Osteocyte (in vitro differentiated cells): ENCODE measurements at places on chromosomes 12 and 14. TPM values are rescaled to one million over a fixed set of nuclear protein-coding genes. Genes with fewer than 3 reads are reported as not detected.

DNA sequence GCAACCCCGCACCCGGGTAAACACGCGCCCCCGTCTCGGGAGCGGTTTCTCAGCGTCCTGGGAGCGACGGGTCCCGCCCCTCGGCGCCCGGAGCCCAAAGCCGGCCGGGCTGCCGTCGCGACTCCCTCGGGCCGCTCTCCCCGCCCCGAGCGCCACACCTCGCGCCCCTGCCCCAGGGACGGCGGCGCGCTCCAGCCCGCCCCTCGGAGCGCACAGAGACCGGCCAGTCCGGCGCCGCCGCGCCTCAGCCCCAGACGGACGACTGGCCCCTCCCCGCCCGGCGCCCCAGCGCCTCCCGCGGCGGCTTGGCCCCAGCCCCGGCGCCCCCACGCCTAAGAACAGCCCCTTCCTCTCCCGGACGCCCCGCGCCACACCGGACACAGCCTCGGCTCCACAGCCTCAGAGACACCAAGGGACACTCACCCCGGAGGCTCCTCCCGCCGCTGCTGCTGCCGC lies 411 bp downstream of the BTBD7 start:
- no peaks in the 10 kb centered on the region for H3K36me3 ChIP-seq
- H3K27ac ChIP-seq = peak overlapping the region; percentile 91
- peak overlapping the region; percentile 93 for H3K4me3 ChIP-seq
- H3K27me3 ChIP-seq = no peaks in the 10 kb centered on the region
- peak; percentile 85 for DNase-seq

DNA sequence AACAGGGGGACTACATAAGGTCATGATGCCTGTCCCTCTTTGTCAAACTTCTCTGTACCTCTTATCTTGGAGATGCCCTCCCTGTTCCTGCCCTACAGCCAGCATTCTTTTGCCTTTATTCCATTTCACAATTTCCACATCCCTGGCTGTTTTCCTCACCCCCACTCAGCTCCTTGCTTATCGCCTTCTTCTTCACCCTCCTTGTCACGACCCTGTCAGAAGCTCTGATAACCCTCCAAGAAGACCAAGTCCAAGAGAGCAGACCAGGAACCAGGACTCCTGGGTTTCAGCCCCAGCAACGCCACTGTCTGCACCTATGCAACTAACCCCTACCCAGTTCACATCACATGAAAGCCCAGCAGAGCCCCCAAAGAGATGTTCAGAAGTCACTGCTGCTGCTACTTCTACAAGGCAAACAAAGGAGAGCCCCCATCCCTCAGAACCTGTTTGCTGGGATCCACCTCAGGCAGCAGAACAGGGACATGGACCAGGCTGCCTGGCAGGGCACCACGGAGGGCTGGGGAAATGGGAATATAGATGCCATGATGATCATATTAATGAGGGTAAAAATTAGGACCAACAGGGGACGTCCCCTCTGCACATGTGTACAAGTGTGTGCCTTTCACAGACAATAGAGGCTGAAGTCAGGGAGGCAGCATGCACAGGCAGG lies 92.8 kb downstream of the SINHCAF start:
- H3K27me3 ChIP-seq = peaks cover 52% of the 10 kb centered on the region
- H3K4me1 ChIP-seq = peaks cover 5% of the 10 kb centered on the region
- H3K27ac ChIP-seq = no peak overlapping the region
- DNase-seq = peak; percentile 67
- no peaks in the 10 kb centered on the region for H3K36me3 ChIP-seq

DNA sequence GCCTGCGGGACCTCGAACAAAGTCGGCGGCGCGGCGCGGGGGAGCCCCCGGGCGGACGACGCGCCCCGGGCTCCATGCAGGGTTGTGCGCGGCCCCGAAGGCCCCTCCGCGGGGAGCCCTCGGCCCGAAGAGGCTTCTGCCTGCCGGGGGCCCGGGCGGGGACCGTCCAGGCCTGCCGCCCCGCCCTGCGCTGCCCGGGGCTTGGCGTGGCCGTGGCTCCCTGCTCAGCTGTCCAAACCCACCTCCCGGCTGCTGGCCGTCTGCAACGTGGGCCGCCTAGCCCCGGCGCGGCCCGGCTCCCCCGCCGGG lies 670 bp downstream of the DYRK2 start:
- no peak overlapping the region for H3K27ac ChIP-seq
- DNase-seq = no peak
- no peak overlapping the region for H3K4me3 ChIP-seq

DNA sequence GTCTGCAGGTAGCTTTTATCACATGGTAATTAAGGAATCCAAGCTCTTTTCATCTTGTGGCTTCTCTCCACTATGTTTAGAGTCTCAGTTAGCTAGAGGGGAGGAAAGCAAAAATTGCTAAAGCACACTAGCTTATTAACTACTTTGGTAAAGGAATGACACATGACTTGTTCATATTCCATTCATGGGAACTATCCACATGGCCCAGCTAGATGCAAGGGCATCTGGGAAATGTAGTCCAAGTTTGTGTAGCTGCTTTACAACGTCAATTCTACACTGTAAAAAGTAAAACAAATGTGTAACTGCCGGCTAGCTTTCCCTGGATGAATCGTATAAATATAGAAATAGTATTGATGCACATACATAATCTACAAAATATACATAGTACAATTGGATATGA lies 244.5 kb upstream of the LRFN5 start:
- no peaks in the 10 kb centered on the region for H3K36me3 ChIP-seq
- H3K27me3 ChIP-seq = no peaks in the 10 kb centered on the region
- no peak overlapping the region for H3K4me3 ChIP-seq
- no peak overlapping the region for H3K27ac ChIP-seq
- DNase-seq = no peak
- H3K4me1 ChIP-seq = no peaks in the 10 kb centered on the region

Gene CALM1
- 184 and 199 TPM in 2 replicates for total RNA-seq

Gene FGD6
- total RNA-seq = 11.2 and 11.9 TPM in 2 replicates

Gene CHGA
- 0.27 TPM in 1 of 2 replicates, not detected in the other for total RNA-seq

Gene DIO2
- 240 and 244 TPM in 2 replicates for total RNA-seq
